Progenitor cell of endocrine pancreas (in vitro differentiated cells): ENCODE measurements at places on chromosomes 12 and 14.

DNA sequence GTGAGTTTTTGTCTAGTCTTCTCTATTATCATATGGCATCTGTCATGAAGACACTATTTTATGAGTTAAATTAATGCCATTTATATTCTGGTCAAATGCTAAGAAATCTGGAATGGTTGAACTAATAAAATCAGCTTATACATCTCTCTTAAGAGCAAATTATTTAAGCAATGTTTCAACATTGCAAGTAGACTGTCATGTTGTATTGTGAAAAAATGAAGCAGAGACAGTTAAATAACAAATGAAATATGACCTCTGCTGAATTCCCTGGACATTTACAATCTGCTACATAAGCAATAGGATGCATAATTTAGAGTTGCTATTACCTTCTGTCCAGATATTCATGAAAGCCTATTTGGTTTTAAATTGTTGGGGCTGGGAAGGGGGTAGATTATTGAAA, 30.6 kb downstream of the NAV3 start:
- no peak for DNase-seq

DNA sequence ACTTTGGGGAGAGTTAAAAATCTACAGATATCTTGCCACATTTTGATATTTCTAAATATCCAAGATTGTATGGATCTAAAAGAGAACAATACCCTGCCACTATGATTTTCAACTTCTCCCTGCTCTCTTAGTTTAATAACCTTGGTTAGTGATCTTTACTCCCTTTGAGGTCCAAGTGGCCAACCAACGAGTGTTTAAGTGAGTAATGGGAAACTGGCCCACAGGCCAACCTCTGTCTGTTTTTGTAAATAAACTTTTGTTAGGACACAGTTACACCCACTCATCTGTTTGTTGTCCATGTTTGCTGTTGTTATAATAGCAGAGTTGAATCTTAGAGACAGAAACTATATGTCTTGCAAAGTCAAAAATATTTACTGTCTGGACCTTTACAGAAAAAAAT, 30.9 kb upstream of the NKX2-1 start:
- DNase-seq = no peak

DNA sequence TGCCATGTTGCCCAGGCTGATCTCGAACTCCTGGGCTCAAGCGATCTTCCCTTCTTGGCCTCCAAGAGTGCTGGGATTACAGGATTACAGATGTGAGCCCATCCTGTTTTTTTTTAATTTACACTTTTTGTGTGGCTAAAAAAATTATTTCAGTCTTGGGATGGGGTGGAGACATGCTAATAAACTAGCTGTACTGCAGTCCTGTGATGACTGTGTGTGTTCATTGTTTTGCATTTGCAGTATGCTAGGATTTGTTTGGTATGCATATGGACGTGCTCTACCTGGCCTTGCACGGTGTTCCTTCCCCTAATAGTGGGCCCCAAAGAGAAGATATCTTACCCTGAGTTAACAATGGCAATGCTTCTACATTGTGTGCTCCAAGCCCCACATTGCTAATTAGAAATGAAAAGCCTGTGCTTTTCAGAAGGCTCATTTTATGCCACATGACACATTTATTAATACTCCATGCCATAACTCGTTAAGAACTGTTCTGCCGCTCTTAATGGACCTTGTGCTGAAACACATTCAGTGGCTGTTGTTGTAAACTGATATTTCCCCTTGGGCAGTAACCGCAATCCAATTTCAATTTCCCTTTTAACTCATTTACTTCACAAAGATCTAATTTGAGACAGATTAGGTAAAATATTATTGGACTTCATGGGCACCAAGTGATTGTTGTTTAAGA, 86.4 kb downstream of the SCN8A start:
- DNase-seq = no peak

- no peak for DNase-seq
Measured at GRCh38 chr12:49369411-49370145, 2.3 kb downstream of the SPATS2 start.

DNA sequence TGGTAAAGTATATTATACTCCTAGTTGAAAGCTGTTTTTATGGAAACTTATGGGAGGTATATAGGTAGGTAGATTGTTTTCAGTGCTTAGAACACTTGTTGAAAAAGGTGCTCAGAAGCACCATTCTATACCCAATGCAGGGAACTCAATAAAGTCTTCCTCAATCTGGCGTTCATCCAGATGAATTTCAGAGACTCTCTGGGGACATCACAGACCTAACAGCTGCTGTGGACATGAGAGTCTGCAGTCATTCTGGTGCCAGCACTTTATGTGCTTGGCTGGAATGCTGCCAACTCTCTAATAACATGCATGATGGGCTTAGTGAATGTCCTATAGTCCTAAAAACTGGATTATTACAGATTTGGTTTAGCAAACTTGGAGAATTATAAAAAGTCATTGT, 115.9 kb downstream of the NTN4 start:
- no peak for DNase-seq

- DNase-seq = no peak
Measured at GRCh38 chr12:21825886-21826617, 51.5 kb upstream of the KCNJ8 start.

- no peak for DNase-seq
Measured at GRCh38 chr12:6140651-6141447, 16.4 kb upstream of the VWF start.

GRCh38 chr14:60274448-60274847, 25.4 kb downstream of the PPM1A start:
- DNase-seq = no peak

GRCh38 chr12:132921685-132922084, 34.3 kb upstream of the CHFR start:
- no peak for DNase-seq

DNA sequence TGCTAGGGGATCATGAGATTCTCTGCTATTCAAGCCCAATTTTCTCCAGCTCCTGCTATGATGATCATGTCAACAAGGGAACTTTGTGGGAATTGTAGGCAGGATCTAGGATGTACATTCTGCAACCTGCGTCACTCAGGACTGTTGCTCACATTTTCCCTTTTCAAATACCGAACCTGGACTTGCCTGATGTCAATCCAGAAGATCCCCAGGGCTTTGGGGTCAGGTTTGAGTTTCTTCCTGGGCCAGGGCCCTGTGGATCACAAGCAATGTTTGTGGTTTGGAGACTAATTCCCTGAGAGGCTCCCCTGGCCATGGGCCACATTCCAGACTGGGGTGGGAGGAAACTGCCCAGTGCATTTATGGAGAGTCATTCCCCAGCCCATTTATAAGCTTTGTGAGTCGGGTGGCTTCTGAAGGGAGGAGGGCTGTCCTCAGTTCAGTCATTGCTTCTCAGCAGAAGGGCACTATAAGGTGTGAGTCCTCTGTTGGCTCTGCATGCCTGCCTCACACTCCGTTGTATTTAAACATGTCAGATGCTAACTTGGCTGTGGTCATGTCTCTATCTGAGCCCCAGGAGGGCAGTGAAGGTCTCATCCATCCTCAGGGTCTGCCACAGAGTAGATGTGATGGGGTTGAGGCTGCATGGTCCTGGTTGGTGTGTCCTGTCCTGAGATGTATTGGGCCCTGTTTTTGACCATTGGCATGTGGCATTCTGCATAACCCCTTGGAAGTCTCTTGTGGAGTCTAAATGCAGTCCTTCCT, 6.5 kb downstream of the KRT86 start:
- no peak for DNase-seq

- DNase-seq = no peak
Measured at GRCh38 chr14:100796946-100797345, 29.0 kb upstream of the MEG3 start.

GRCh38 chr14:61561657-61562276, 133.5 kb upstream of the HIF1A start:
- no peak for DNase-seq

GRCh38 chr12:44979918-44980317, 71.0 kb downstream of the DBX2 start:
- DNase-seq = no peak

DNA sequence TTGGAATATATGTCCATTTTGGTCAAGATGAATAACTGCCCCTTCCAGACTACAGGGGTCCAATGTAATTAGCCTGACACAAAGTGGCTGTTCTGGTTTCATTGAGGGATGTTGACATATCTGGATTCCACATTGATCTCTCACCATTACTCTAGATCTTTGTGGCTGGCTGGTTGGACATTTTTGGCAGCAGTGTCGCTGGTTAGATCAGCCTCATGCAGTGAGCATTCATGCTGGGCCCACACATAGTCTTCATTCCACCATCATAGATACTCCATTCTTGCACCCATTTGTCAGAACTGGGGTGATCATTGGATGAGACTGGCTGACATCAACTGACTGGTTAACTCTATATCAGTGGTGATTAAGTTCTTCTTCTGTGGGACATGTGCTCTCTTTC, 74.4 kb downstream of the MGST1 start:
- no peak for DNase-seq

- no peak for DNase-seq
Measured at GRCh38 chr14:58912287-58912686, 274.5 kb downstream of the DACT1 start.

DNA sequence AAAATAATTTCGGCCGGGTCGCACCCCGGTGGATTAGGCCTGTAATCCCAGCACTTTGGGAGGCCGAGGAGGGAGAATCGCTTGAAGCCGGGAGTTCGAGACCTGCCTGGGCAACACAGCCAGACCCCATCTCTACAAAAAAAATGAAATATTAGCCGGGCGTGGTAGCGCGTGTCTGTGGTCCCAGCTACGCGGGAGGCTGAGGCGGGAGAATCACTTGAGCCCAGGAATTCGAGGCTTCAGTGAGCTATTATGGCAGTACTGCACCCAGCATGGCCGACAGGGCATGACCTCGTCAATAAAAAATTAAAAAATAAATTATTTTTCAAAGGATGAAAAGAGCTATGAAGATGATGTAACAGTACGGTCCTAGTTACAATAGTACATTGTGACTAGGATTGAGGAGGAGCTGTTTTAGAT, 523 bp downstream of the GTF2H3 start:
- DNase-seq = no peak

DNA sequence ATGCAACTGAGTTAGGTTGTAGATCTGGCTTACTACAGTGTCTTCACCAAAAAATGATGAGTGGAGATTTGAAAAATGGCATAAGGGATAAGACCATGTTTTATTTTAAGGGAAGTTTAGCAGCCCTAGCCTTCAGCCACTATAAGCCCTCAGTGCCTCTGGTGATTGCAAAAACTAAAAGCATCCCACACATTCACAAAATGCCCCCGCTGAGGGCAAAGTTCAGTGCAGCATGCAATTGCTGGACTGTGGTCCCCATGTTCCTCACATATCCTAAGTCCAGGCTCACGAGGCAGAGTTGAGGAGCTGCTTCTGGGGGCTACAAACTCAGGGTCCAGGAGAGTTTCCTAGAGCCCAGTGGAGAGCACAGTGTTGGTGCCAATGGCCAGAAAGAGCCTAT, 29.6 kb upstream of the NCOR2 start:
- no peak for DNase-seq

DNA sequence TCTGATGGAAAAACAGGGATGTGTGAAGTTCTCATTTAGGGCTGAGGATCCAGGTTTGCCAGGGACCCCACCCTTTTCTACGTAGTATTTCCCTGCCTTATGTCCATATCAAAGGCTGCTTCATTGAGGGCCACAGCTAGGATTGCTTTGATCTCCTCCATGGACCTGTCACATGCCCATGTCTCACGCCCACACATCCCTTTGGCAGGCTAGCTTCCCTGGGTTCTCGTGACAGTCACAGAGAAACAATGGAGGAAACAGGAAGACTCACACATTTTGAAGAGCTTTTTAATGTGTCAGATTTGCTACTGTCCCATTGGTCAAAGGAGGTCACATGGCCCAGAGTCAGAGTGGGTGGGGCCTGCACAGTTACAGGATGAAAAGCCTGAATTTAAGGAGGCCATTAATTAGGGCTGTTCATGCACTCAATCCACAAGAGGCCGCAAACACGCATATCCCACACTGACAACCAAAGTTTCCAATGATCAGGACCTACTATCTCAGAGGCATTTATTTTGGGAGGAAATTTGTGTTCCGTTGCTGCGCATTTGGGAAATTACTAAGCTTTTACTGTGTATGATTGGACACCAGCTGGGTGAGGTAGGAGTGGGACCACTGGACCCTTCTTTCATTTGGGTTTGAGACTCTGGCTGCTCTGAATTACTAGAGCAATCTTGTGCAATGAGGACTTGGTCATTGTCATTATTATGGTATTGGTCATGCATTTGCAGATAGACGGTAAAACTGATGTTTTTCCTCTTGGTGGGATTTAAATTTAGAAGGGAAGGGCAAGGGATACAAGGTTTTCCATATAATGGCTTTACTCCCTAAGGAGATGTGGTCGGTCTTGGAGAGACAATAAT, 266.2 kb downstream of the KTN1 start:
- no peak for DNase-seq

GRCh38 chr12:50403001-50403440, 2.3 kb downstream of the LARP4 start:
- DNase-seq = no peak
